Activated gamma-delta T cell (primary cell): ENCODE measurements at places on chromosomes 4 and X.

- no peak for DNase-seq
These were observed 38.6 kb upstream of the SYTL5 start for GRCh38 chrX:37967714-37968113.

DNA sequence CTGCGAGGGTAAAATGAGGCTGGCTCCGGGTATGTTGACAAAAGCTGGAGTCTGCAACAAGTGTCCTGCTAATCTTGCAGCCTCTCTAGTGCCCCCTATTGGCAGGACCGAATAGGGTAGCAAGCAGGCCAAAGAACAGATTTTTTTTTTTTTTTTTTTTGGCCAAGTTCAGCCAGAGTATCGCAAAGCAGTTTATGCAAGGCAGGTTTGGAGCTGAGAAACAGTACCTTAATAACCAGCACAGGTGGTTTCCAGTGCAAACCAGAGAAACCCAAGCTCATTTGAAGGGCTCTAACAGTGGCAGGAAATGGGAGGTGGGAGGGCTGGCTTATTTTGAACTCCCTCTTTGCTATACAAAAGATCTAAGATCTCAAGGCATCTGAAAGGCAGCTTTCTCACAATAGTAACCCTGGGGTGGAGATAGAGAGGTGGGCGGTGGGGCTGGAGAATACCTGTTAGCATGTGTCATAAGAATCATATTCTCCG is 38.2 kb upstream of the OCIAD2 start:
- no peak for DNase-seq

DNA sequence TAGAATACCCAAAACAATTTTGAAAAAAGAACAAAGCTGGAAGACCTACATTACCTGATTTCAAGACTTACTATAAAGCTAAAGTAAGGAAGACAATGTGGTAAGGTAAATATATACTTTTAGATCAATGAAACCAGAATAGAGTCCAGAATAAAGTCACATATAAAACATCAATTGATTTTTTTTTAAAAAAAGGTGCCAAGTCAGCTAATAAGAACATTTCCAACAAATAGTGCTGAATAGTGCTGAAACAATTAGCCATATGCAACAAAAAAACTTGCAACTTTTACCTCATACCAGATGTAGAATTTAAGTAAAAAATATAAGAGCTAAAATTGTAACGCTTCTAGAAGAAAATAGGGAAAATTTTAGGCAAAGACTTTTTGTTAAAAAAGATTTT is 73.0 kb upstream of the PDHA1 start:
- DNase-seq: no peak

DNA sequence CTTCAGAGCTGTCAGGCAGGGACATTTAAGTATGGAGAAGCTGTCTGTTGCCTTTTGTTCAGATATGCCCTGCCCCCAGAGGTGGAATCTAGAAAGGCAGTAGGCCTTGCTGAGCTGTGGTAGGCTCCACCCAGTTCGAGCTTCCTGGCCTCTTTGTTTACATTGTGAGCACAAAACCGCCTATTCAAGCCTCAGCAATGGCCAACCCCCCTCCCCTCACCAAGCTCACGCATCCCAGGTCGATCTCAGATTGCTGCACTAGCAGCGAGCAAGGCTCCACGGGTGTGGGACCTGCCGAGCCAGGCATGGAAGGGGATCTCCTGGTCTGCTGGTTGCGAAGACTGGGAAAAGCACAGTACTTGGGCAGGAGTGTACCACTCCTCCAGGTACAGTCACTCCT is 59.3 kb downstream of the ZNF674 start:
- no peak for DNase-seq

DNA sequence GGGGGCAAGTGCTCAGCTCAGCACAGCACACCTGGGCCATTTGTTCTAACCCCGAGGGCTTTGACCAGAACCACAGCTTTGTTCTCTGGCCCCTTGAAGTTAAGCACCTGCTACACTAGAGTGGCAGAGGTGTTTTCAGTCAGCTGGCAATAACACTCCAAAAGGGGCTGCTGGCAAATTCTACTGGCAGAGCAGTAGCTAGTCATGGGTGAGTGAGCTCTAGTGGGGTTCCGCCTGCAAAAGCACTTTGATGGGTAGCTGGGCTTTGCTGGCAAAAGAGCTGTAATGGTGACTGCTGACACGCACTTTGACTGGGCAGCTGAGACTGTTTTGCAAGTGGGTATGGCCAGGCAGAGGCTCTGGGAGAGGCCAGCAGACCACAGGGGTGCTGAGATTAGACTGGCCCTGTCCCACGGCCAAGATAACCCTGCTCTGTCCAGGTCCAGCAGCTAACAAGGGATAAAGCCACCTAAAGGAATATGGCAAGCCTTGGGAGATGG is 65.2 kb upstream of the TENT5D start:
- DNase-seq: no peak

DNA sequence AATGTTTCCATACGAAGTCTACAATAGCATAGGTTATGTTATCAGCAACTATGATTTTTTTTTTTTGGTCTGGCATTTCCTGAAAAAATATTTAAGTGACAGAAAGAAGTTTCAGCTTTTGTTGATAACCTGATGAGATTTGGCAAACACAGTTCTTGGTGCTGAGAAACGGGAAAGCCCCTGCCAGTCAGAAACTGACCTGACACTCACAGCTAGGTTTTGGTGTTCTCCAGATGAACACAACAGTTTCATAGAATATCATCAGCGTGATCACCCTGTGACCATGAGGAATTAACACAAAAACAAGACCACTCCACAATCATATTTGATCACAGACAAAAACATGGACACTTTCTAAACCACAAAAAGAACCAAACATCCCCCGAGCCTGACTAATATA is 152.5 kb upstream of the DCAF8L1 start:
- DNase-seq: no peak

- DNase-seq: no peak
These were observed 386.1 kb upstream of the HS3ST1 start for GRCh38 chr4:11814758-11815157.

GRCh38 chr4:83662204-83662603 is 126.3 kb downstream of the GPAT3 start:
- no peak for DNase-seq

DNA sequence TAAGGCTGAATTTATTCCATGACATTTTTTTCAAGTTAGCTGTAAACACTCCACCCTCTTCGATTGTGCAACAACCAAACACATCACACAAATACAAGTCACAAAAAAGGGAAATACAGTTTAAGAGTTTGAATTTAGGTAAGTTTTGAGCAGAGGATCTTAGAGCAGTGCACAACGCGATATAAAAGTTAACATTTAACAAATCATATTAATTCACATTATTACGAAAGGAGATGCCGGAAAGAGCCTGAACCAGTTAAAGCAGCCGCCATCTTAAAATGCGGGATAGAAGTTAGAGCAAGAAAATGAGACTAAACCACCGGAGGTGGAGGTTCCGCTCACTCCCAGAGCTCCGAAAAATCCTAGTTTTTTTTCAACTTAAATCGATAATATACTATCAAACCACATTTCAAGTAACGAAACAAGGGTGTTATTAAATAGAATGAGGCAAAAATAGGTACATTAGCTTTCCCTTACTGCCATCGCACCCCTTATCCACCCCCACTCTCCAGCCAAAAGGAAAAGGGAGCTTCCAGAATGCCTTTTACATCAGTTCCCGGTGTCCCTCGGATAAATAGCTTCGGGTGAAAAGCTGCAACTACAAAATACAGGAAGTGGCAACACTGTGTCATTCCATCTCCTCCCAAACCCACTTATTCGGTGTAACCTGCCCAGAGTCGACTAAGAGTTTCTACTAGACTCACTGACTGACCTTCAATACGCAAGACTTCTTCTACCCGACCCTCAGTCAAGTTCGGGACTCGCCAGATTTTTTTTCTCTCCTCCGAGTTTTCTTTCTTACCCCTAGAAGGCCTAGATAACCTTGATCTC is 1.9 kb downstream of the UBE2D3 start:
- DNase-seq: no peak

DNA sequence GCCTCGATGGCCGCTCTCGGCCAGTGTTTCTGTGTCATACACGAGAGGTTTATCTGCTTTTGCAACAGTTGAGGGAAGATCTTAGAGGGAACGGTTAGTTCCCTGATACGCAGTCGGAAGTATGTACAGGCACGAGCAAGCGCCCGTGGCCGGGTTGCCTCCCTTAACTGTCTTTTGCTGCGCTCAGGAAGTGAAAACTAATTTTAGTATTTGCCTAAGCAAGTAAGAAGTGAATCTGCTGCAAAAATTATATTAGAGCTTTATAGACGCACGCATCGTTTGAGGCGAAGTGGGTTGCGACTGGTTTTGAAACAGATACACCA is 695 bp downstream of the MTM1 start:
- no peak for DNase-seq

GRCh38 chrX:138929926-138930582 is 218.5 kb upstream of the FGF13 start:
- no peak for DNase-seq
